ENCODE measurements at places on chromosomes 13 and 19.

GRCh38 chr13:26019251-26019650, 32.6 kb downstream of the SHISA2 start:
- DNase-seq = no peak

DNA sequence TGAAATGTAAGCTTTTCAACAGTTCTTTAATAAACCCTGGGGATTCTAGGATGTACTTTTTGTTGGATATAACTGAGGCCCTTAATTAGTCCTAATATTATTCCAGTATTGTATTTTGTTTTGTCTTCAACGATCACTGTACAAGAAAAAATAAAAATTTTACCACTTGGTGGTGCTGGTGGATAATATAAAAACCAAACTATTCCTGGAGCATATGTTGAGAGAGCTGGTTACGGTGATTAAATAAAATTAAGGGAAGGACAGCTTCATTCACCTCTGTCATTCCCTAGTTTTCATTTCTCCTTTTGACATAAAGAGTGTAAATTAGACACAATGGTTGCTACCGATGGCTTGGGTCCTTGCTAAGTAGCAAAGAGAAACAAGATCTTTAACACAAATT, 598.6 kb upstream of the PCDH20 start:
- DNase-seq = no peak

GRCh38 chr13:46352805-46353204, 34.2 kb downstream of the RUBCNL start:
- no peak for DNase-seq

DNA sequence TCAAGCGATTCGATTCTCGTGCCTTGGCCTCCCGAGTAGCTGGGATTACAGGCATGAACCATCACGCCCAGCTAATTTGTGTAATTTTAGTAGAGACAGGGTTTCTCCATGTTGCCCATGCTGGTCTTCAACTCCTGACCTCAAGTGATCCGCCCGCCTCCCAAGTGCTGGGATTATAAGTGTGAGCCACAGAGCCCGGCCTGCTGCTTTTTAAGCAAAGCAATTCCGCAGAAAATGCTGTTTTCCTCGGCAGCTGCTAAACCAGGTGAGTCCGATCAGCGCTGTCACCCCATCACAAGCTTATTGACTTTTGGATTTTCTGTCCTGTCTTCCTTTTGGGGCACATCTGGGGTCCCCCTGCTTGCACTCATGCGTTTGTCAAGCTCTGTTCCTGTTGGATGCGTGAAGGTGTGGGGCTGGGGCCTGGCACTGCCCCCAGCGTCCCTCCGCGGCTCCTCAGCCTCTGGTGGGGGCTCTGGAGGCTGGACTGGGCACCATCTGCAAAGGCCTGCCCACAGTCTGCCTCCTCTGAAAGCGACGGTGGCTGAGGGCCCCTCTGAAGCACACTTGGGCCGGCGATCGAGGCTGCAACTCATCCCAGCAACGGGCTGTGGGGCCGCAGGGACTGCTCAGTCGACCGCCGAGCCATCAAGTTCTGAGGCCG, 25.7 kb downstream of the CEBPG start:
- DNase-seq = no peak

DNA sequence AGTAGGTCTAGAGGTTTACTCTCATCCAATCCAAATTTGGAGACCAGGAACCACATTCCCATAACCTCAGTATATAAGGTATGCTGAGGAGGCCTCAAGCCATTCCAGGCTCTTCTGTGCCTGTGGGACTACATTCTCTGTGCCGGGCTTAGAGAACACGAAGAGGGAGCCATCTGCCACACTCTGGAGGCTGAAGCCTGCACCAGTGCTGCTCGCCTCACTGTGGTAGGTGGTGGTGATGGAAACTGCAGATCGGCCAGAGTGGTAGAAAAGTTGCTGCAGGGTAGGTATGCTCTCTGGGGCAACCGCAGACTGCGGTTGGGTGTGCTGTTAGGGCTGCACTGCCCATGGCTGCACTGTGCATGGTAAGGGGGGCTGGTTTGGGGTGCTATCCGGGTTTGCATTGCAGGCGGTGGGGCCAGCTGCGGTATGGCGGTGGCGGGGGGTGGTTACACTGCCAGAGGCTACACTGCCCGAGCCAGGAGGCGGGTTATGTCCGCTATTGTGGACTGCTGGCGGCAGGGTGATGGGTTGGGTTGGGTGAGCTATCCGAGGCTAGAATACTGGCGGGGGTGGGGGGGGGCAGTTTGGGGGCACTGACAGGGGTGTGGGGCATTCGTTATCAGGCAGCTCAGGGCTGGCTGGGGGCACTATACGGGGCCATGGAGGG, 145.0 kb downstream of the TNFRSF19 start:
- no peak for DNase-seq

- DNase-seq = no peak
These were observed 840 bp upstream of the LILRA4 start for GRCh38 chr19:54339646-54340358.

GRCh38 chr13:102028206-102028605, 373.6 kb downstream of the FGF14 start:
- DNase-seq = no peak

DNA sequence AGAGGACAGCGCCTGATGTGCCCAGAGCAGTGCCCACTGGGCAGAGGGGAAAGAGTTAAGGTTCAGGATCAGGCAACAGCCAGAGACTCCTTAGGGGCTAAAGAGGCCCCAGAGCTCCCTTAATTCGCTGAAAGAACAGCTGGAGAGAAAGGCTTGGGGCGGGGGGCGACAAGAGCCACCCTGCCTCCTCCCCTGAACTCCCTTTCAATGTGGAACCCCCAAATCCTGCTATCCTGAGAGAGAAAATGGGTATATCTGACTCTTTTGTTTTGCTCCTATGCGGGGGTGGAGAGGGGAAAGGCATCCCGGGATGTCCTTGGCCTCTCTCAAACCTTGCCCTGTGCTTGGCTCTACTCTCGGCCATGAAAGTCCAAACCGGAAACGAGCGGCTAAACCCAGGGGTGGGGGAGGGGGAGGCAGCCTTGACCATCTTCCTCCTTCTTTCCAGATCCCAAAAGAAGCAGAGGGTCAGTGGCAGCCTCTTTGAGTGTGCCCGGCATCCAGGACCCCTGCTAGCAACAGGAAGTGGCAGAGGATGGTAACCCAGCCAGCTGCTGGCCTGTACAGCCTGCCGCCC, 4.7 kb downstream of the PRKACA start:
- no peak for DNase-seq

GRCh38 chr13:112103260-112103838, 36.4 kb downstream of the SOX1 start:
- no peak for DNase-seq

Measured in ecto neural progenitor cell (in vitro differentiated cells).